ENCODE measurements at places on chromosomes 13 and 19. TPM values are rescaled to one million over a fixed set of nuclear protein-coding genes. Genes with fewer than 3 reads are reported as not detected.

Gene NOVA2
- total RNA-seq: 1.9 TPM

Gene S1PR5
- total RNA-seq: 0.56 TPM

Gene MARK4
- total RNA-seq: 10.6 TPM

Gene HSPBP1
- 20.0 TPM for total RNA-seq

Gene TMEM238
- total RNA-seq: 1.7 TPM

Measured in omental fat pad (tissue), 4 donors.